ENCODE measurements at places on chromosomes 4 and X.

DNA sequence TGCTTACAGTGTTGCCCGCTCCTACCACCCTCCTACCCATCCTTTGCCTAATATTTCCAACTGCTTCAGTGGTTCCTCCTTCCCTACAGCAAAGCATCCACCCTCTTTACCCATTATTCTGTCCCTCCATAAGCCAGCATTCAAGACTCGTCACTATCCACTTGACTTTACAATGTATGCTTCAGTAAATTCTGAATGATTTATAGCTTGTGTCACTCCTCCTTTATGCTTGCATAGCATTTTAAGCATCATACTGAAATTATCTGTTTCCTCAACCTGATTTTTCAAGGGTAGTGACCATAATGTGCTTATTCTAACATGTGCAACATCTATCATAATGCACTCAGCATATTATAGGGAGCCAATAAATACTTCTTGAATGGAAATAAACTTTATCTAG lies 365.5 kb downstream of the RAB28 start:
- no peak for DNase-seq

- DNase-seq = no peak
Measured at GRCh38 chr4:23922541-23923111, 32.8 kb upstream of the PPARGC1A start.

DNA sequence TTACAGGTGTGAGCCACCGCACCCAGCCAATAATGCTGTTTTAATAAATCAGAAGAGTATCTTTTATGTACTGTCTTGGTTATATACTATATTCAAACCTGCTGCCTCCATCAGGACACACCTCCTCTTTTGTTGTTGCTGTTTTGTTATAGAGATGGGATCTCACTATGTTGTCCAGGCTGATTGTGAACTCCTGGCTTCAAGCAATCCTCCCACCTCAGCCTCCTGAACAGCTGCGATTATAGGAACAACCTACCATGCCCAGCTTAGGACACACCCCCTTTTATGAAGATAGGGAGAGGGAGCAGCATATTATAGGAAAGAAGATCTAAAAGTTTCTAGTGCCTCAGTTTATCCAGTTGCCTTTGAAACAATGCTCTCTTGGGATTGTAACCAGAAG lies 62.2 kb upstream of the RAB33B start:
- DNase-seq = no peak

GRCh38 chrX:136021160-136021559 lies 35.9 kb downstream of the SLC9A6 start:
- no peak for DNase-seq

DNA sequence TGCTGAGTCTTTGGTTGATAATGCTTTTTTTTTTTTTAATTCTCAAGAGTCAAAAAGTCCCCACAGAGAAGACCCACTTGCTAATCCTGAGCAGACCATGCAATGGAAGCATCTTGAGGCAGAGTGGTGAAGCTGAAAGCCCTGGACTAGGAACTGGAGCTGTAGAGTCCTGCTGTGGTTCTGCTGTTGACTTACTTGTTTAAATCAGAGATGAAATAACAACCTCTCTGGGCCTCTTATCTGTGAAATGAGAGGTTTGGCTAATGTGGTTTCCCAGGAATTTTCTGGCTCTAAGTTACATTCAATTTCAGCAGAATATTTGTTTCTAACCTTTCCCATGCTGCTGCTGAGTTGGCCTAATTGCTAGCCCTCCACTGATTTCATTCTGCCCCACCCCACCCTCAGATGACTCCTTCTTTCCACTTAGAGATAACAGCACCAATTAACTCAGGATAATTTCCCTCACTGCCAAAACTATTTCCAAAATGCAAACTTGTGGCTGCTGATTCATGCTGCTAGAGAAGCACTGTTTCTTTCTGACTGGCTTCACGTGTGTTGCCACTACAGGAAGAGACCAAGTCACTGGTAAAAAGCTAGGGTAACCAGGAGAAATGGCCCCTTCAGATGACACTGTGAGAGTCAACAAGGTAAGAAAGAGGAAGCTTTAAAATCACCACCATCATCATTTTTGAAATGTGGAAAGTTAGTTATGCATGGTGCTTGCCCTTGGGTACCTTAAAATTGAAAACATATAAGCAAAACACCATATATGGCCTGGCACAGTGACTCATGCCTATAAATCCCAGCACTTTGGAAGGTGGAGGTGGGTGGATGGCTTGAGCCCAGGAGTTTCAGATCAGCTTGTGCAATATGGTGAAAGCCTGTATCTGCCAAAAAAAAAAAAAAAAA lies 326.4 kb downstream of the DCHS2 start:
- no peak for DNase-seq

GRCh38 chrX:56130436-56130835 lies 101.7 kb upstream of the KLF8 start:
- no peak for DNase-seq

DNA sequence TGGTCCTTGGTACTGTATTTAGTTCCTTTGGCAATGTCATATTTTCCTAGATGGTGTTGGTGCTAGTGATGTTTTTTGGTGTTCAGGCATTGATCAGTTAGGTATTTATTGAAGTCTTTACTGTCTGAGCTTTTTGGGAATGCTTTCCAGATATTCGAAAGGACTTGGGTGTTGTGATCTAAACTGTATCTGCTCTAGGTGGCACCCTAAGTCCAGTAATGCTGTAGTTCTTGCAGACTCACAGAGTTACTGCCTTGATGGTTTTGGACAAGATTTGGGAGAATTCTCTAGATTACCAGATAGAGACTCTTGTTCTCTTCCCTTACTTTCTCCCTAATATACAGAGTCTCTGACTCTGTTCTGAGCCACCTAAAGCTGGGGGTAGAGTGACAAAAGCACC lies 513.6 kb upstream of the PITX2 start:
- no peak for DNase-seq

GRCh38 chr4:613126-613525 lies 12.2 kb upstream of the PDE6B start:
- DNase-seq = no peak

- DNase-seq = no peak
Measured at GRCh38 chr4:1060121-1060520, 48.7 kb downstream of the FGFRL1 start.

- no peak for DNase-seq
Measured at GRCh38 chr4:6445403-6446129, 26.8 kb downstream of the PPP2R2C start.

GRCh38 chr4:15964159-15964558 lies 1.2 kb upstream of the FGFBP2 start:
- no peak for DNase-seq

GRCh38 chrX:9471571-9471985 lies 6.7 kb downstream of the TBL1X start:
- DNase-seq = no peak

- no peak for DNase-seq
Measured at GRCh38 chrX:38233891-38234667, 13.4 kb upstream of the SRPX start.

- no peak for DNase-seq
Measured at GRCh38 chr4:87071401-87071800, 136.6 kb downstream of the AFF1 start.

DNA sequence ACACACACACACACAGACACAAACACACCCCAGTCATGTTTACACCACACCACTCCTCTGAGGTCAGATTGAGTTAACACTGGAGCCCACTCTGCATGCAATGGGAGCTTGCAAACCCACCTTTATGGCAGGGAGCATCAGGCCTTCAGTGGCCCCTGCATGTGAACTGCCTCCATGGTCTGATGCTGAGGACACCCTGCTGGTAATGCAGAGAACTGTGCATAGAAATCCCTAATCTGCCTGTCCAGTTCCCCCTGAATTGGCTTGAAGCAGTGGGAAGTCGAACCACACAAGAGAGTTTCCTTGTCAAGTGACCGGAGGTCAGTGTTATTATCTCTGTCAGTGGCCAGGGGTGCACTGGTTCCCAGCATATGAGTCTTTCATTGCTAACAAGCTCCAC lies 59.8 kb downstream of the ANOS1 start:
- no peak for DNase-seq

GRCh38 chr4:84681486-84682274 lies 98.8 kb downstream of the CDS1 start:
- no peak for DNase-seq

DNA sequence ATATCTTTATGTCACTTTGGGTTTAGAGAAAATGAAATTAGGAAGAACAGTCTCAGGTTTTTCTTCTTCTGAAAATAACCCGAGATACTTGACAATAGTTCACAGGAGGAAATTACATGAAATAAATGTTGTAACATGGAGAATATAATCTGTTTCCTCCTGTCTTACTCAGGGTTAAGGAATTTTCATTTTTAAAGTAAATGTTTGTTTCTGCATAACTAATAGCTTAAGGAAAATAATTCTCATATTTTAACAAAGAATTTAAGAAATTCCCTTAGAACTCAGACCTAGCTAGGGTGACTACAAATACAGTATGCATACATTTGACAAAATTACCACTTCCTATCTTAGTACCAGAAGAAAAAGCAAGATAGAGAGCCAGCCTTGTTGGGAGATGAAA lies 17.2 kb upstream of the SPRY1 start:
- no peak for DNase-seq

DNA sequence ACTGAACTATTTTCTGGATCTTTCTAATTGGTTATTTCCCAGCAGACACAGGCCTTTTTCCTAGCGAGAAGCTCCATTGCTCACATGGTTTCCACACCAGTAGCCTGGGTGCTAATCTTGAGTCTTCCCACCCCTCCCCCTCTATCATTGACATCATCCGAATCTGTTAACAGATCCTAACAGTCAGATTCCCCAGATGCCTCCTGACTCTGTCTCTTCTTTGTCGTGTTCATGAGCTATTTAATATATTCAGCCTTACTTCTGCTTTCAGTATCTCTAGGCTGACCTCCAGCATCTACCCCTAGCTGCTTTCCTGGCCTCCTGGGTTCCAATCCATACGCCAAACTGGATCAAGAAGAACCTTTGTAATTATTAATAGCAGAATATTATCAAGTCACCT lies 85.0 kb downstream of the CLNK start:
- no peak for DNase-seq

GRCh38 chr4:83548151-83548905 lies 12.4 kb downstream of the GPAT3 start:
- peak; percentile 82 for DNase-seq

- DNase-seq = no peak
Measured at GRCh38 chr4:123555807-123556273, 159.2 kb downstream of the SPRY1 start.

DNA sequence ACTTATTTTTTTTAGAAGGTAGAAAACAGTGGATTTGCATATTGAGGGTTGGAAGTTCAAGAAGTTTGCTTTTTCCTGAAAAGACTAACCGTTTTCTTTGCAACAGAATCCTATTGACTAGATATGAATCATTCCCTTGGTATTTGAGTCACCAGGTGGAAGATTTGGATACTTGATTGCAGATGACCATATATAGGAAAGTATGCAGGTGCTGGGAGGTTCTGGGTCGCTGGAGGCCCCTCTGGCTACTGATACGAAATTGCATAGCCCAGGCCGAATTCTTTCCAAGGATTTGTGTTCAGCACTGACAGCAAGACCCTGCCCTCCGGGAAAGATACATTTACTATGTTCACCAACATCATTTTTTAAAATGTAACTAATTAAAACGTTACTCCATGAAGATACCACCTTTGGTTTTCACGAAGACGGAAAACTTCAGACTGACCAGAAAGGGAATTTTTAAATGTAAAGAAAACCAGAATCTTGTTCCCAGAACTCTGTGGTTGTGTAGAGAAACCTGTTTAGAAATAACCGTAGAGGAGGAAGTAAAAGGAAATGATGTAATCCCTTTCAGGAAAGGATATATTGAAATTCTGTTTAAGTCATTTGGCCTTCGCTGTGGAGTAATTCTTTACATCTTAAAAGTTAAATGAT lies 946 bp downstream of the ANXA3 start:
- DNase-seq = peak; percentile 83

DNA sequence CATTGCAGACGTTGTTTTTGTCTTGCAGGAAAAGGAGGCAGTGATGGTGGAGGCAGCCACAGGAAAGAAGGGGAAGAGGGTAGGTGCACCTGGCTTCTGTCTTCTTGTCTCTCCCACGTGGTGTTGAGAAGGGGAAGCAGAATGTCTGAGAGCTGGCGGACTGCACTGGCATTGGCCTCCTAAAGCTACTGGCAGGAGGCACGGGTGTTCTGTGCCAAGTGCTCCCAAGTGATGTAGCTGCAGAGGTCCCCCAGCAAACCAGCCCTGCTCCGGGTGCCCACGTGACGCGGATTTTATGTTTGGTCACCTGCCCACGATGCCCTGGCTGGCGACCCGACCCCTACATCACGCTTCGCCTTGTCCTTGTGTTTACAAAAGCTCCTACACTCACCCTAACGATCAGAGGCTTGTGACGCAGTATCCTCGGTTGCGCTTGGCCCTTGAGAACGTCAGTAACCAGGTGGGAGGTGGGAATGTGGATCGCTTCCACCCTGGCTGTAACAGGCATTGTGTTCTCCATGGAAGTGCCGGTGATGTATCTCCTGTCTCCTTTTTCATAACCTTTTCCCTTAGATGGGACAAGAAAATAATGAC lies 28.5 kb upstream of the XG start:
- DNase-seq = no peak

DNA sequence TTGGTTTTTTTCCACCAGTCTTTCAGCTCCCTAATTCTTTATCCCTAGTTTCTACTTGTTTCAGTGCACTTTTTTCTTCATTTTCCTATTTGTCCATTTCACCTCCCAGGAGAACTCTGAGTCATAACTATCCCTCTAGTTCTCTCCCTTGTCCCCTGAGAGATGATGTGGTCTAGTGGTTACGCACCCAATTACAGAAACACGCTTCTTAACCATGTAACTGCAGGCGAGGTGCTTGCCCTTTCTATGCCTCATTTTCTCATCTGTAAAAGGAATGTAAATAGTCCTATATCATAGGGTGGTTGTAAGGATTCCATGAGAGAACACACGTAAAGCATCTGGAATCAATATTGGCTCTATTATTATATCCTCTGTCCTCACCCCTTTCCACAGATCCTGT lies 8.8 kb upstream of the GRPR start:
- no peak for DNase-seq

DNA sequence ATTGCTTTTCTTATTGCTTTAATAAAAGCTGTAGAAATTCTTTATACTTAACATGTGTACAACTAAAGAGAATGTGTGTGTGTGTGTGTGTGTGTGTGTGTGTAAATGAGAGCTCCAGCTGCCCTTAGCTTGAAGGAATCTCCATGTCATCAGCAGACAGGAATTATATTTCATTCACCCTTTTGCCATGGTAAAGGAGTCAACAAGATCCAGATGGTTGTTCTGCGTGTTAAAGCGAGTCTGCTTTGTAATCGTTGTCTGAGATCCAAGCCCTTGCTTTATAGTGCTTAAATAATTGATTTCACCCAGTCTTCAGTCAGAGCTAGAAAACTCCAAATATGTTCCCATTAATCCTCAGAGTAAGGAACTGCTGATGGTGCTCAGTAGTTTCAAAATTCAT lies 285.5 kb downstream of the PDGFC start:
- no peak for DNase-seq

GRCh38 chr4:184347251-184348239 lies 126.8 kb downstream of the IRF2 start:
- DNase-seq = peak; percentile 90

GRCh38 chrX:110396735-110397134 lies 38.1 kb downstream of the RTL9 start:
- no peak for DNase-seq

DNA sequence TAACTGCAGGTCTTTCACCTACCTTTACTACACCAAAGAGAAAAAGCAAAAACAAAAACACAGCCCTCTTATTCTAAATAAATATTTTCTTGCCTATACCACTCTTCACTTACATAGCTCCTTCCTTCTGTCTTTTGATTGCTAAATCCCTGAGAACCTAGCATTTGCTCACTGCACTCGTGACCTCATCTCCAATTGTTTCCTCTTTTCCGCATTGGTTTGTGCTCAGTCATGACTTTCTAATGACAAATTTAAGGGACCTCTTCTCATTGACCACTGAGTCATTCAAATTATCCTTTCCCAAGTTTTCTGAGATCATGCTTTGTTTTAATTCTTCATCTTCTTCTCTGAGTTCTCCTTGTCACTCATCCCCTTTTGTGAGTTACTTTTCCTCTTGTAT lies 1697.1 kb downstream of the STIM2 start:
- DNase-seq = no peak

Data from AML-193 (cell line).